ENCODE measurements at places on chromosomes 3 and 15. TPM values are rescaled to one million over a fixed set of nuclear protein-coding genes. Genes with fewer than 3 reads are reported as not detected.
A peak's percentile ranks its signal among the peaks of the same experiment; 100 is the strongest.

DNA sequence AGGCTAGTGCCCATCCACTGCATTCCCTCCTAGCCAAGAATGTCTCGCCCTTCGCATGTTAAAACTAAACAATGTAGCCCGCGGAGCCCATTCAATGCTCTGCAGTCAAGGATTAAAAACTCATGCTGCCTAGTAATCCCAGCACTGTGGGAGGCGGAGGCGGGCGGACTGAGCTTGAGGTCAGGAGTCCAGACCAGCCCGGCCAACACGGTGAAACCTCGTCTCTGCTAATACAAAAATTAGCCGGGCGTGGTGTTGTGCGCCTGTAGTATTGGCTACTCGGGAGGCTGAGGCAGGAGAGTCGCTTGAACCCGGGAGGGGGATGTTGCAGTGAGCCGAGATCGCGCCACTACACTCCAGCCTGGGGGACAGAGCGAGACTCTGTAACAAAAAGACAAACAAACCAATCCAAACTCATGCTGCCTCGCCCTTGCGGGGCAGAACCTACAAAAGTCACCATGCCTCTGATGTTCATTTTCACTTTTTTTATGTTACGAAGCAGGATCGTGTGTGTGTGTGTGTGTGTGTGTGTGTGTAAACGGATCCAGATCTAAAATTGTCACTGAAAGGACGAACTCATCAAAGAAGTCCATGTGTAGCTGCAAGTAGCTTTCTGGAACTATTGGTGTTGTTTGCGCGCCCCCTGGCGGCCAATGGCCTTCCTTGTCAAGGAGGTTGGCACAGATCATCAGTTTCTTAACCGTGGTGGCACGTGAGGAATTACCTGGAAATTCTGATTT, 54.8 kb upstream of the SPESP1 start:
- peak; percentile 92 for DNase-seq

GRCh38 chr3:30676424-30677346, 70.3 kb downstream of the TGFBR2 start:
- no peak for DNase-seq

Gene FBXL2
- total RNA-seq = not detected

DNA sequence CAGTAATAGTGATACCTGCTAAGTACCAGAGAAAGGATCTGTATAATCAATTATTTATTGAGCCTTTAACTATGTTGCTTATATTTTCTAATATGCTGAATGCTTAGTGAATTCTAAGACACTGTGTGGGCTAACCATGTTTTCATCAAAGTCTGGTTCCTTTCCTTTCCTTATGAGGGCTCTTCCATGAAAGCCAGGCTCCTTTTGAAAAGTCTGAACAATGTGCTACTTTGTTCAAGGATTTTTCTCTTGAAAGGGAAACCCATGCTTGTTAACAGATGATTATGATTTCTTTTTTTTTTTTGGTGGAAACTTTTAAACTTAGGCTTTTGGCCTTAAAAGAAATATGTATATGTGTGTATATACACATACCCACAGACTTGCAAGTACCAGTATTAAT, 17.0 kb downstream of the YEATS2 start:
- DNase-seq = no peak

- no peak for DNase-seq
Measured at GRCh38 chr3:15436246-15436645, 8.8 kb downstream of the EAF1 start.

DNA sequence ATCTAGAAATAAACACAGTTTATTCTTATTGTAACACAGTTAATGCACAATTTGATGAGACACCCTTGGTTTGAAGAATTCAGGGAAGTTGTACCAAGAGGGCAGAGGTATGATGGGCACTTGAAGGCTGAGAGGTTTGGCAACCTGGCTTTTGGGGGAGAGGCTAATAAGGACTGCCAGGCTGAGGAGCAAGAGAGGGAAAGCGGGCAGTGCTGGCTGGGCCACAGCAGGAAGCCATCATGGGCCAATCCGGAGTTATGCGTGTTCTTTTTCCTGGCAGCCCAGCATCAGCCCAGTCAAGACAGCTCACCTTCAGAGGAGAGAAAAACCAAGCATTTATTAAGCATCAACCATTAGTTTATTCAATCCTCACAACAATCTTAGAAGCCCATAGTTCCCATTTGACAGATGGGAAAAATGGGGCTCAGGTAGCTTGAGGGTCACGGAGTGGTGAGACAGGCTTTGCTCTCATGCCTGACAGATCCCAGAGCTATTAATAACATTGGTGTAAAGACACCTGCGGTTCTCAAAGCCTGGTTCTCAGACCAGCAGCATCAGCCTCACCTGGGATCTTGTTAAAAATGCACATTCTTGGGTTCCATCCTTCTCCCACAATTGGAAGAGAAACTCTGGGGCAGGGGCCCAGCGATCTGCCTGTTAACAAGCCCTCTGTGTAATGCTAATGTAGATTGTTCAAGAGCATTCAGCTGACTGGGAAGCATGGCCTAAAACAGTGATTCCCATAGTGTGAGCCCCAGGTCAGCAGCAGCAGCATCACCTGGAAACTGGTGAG, 183.7 kb downstream of the NTRK3 start:
- no peak for DNase-seq

Gene AADACL2
- not detected for total RNA-seq

Gene STX19
- total RNA-seq = not detected

DNA sequence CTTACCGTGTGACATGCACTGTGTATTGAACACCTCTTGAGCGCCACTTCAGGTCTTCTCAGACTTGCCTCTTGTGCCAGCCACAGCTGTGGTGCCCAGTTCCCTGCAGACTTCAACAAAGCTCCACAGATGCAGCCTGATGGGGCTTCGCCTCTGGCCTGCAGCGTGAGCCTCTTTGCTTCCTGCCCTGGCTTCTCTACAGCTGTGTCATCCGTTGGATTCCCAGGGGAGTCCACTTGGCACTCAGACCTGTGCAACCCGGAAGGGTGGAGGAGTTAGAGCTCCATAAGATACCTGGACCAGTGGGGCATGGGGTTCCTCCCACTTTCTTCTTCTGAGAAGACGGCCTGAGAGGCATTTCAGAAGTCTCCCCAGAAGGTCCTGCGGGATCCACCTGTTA, 57.7 kb upstream of the BNIP2 start:
- DNase-seq = no peak

- no peak for DNase-seq
Measured at GRCh38 chr3:177601152-177601551, 403.9 kb upstream of the TBL1XR1 start.

DNA sequence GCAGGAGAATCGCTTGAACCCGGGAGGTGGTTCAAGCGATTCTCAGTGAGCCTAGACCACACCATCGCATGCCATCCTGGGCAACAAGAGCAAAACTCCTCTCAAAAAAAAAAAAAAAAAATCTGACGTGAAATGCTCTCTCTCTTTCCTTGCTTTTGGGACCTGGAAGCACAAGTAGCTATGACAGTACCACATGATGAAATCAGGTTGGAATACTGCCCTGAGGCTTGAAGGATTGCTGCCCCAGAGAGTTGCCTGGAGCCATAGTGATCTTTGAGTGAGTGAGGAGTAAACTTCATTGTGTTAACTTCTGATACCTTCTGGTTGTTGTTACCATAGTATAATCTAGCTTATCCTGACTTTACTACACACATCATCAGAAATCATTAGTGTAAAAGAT, 23.3 kb downstream of the AKAP13 start:
- no peak for DNase-seq

DNA sequence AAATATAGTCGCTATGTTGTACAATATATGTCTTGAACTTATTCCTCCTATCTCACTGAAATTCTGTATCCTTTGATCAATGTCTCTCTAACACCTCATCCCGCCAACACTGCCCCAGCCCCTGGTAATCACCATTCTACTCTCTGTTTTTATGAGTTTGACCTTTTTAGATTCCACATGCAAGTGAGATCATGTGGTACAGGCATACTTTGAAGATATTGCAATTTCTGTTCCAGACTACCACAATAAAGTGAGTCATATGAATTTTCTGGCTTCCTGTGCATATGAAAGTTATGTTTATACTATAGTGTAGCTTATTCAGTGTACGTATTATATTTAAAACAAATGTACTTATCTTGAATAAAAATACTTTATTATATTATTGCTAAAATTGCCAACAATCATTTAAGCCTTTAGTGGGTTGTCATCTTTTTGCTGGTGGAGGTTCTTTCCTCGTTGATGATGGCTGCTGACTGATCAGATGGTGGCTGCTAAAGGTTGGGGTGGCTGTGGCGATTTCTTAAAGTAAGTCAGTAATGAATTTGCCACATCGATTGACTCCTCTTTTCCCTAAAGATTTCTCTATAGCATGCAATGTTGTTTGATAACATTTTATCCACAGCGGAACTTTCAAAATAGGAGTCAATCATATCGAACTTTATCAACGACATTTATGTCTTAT, 257.2 kb downstream of the NFKBIZ start:
- DNase-seq = peak; percentile 30

- DNase-seq = peak; percentile 26
Measured at GRCh38 chr3:98525494-98525893, 2.8 kb upstream of the CLDND1 start.

Gene CFAP161
- not detected for total RNA-seq
